Heart left ventricle (tissue), 16 donors: ENCODE measurements at places on chromosomes 3 and 15. TPM values are rescaled to one million over a fixed set of nuclear protein-coding genes. Genes with fewer than 3 reads are reported as not detected.

- no peaks in the 10 kb centered on the region for H3K36me3 ChIP-seq
- H3K27me3 ChIP-seq: peaks cover 22% of the 10 kb centered on the region
- H3K4me1 ChIP-seq: no peaks in the 10 kb centered on the region
- H3K4me3 ChIP-seq: no peak overlapping the region
Observed at GRCh38 chr15:88433046-88433685, 34.0 kb downstream of the MRPL46 start.

DNA sequence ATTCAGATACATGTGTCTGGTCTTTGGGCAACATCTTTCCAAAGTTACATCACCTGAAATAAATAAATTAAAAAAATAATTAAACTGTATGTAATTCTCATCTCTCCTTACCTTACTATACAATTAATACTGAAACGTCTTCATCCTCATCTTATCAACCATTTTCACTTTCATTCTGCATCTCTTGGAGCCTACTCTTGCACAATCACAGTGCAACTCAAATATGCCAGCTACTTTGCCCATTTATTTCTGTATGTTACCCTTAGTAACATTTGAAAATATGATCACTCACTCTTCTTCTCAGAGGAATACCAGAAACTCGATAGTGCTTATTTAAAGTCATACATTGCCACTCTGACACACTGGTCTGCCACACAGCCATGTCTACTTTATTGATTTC is 1357.1 kb upstream of the CADM2 start:
- no peaks in the 10 kb centered on the region for H3K27me3 ChIP-seq
- no peaks in the 10 kb centered on the region for H3K4me1 ChIP-seq
- DNase-seq: no peak
- no peaks in the 10 kb centered on the region for H3K36me3 ChIP-seq
- no peak overlapping the region for H3K27ac ChIP-seq

The GNB4 gene
- 6.1 TPM for polyA plus RNA-seq

The MYO5C gene
- polyA plus RNA-seq: 0.89 TPM

The SPATA16 gene
- not detected for polyA plus RNA-seq
